ENCODE measurements at places on chromosomes 4 and X.

DNA sequence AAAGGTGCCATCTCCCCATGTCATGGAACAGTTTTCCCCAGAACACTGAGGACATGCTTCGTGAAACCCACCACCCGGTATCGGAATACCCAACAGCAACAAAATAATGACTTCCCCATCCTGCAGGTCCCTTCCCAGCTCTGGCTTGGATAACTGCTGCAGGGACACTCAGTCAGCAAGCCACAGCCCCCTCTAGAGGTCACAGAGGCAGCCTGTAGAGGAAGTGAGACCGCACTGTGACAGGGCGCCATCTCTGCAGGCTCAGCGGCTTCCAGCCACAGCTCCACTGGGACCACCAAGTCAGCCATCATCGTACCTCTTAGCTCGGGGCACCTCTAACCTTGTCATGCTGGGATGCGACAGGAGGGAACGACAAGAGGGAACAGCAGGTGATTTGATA, 315.9 kb downstream of the LDB2 start:
- DNase-seq, result no peak

DNA sequence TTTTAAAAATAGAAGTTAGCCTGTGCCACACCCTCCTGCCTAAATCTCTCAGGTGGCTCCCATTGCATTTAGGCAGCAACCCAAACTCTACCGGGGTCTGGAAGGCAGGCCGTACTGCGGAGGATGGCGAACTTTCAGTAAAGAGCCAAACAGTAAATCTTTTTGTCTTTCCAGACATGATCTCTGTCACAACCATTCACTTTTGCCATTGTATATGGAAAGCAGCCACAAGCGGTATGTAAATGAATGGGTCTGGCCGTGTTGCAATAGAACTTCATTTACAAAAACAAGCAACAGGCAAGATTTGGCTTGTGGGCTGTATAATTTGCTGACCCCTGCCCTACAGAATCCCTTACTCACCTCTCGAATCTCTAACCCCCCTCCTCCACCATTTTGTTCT, 3.3 kb downstream of the RADX start:
- no peak for DNase-seq

- no peak for DNase-seq
Measured at GRCh38 chrX:30795981-30796958, 92.8 kb downstream of the TAB3 start.

GRCh38 chr4:158496030-158496741, 25.5 kb upstream of the RXFP1 start:
- no peak for DNase-seq

- no peak for DNase-seq
Measured at GRCh38 chrX:136211766-136212556, 39.2 kb downstream of the MAP7D3 start.

DNA sequence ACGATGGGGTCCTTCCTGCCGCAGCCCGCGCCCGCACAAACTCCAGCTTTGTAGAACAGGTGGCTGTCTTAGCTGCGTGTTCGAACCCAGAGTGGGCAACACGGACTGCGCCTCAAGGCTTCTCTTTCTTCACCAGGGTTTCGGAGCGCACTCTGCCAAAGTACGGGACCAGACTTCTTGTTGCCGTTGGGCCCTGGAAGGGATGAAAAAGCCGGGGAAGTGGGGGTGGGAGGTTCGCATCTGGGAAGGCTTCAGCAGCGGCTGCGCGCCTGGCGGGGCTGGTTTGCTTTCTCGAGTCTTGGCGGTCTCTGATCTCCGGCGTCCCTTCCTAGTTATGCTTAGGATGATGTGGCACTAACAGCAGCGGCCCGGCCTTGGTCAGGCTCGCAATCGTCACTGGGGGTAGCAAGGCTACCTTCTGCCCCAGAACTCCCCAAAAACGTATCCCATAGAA, 673 bp downstream of the PARM1 start:
- no peak for DNase-seq

- DNase-seq, result no peak
Measured at GRCh38 chr4:123505095-123506010, 108.8 kb downstream of the SPRY1 start.

DNA sequence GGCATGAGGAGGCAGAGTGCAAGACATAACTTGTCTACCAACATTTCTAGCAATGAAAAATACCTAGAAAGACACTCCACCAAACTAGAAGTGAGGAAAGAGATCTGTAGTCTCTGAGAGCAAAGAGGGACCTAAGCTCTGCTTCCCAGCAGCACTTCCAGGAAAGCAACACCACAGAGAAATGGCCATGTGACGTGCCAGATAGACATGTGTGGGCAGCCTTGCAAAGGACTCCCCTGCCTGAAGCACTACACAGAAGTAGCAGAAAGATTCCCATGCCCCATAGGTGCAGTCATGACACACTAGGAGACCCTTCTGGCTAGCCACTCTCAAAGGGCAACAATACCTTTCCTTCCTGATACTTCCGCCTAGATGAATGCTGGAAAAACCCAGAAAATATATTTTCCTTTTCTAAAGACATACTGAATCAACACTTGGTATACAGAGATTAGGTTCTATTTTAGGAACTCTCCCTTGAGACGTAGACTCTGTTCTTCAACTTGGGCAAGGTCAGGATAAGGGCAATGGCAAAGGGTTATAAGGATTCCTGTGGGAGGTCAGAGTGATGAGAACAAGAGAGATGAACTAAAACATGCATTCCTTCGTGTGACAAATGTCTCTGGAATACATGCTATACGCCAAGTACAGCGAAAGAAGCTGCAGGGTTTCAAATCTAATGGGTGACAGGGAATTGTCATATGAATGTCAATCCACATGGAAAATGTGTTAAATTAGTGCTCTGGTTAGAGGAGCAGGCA, 187.5 kb upstream of the ETNPPL start:
- DNase-seq, result no peak

- no peak for DNase-seq
Measured at GRCh38 chrX:38426785-38427184, 74.4 kb downstream of the OTC start.

DNA sequence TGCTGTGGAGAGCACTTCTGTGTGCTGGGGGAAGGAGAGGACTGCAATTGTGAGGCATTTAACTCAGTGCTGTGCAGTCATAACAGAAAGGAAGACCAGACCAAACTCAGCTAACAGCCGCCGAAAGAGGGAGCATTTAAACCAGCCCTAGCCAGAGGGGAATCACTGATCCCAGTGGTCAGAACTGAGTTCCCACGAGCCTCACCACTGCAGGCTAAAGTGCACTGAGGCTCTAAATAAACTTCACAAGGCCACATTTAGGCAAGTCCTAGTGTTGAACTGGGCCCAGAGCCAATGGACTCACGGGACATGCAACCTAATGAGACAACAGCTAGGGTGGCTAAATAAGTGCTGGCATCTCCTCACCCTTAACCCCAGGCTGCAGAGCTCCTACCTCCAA, 20.4 kb downstream of the IQCM start:
- DNase-seq, result no peak

GRCh38 chr4:36358173-36358572, 76.8 kb downstream of the DTHD1 start:
- DNase-seq, result no peak

- DNase-seq, result no peak
Measured at GRCh38 chr4:144338834-144339233, 198.3 kb upstream of the GYPA start.

GRCh38 chr4:8352368-8353157, 83.0 kb downstream of the HTRA3 start:
- no peak for DNase-seq

GRCh38 chr4:166546009-166546408, 673.0 kb downstream of the TLL1 start:
- no peak for DNase-seq

Measured in cortex of kidney (tissue), 1 donor.